ENCODE measurements at places on chromosomes 2 and 18.

DNA sequence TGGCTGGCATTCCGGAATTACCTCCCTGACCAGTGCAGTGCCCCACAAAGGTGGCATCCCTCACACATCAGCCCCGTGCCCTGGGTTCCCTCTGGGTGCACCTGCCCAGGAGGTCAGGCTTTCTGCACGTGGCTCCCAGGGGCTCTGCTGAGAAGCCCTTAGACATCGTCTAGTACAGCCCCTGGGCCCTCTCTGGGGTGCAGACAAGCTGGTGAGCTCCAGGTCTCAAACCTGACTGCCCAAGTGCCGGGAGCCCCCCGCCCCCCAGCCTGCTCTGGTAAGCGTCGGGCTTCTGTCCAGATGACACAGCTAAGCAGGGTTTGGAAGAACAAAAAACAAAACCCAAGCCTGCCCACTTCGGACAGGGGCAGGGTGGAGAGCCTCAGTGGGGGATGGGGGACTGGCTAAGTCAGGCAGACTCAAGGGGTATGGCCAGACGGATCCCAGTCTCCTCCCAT lies 20.2 kb downstream of the TWIST2 start:
- H3K4me1 ChIP-seq = peaks cover 6% of the 10 kb centered on the region
- H3K27me3 ChIP-seq = peaks cover 3% of the 10 kb centered on the region
- no peaks in the 10 kb centered on the region for H3K36me3 ChIP-seq
- no peak overlapping the region for H3K27ac ChIP-seq
- no peak overlapping the region for H3K4me3 ChIP-seq

- no peaks in the 10 kb centered on the region for H3K27me3 ChIP-seq
- H3K4me1 ChIP-seq = peaks cover 8% of the 10 kb centered on the region
- no peak overlapping the region for H3K4me3 ChIP-seq
- H3K27ac ChIP-seq = no peak overlapping the region
- DNase-seq = no peak
Measured at GRCh38 chr18:9380621-9381395, 46.2 kb downstream of the TWSG1 start.

- no peaks in the 10 kb centered on the region for H3K4me1 ChIP-seq
- no peaks in the 10 kb centered on the region for H3K36me3 ChIP-seq
- DNase-seq = no peak
- H3K27me3 ChIP-seq = no peaks in the 10 kb centered on the region
Measured at GRCh38 chr2:233346930-233347329, 7.4 kb upstream of the DGKD start.

DNA sequence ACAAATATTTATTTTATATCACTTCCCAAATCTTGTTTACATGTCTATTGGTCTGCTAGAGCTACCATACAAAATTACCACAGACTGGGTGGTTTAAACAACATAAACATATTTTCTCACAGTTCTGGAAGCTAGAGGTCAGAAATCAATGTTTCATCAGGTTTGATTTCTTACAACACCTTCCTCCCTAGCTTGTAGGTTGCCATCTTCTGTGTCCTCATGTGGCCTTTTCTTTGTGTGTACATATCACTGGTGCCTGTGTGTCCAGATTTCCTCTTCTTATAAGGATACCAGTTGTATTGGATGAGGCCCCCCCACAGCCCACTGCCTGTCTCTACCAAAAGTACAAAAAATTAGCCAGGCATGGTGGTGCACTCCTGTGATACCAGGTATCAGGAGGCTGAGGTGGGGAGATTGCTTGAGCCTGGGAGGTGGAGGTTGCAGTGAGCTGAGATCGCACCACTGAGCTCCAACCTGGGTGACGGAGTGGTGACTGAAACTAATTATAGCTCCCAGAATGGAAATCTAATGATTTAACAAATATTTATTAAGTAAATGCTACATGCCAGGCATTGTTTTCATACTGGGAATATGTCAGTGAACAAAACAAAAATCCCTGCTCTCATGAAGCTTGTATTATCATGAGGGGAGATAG lies 13.6 kb downstream of the EML4 start:
- H3K27me3 ChIP-seq = no peaks in the 10 kb centered on the region
- no peaks in the 10 kb centered on the region for H3K36me3 ChIP-seq
- H3K4me3 ChIP-seq = no peak overlapping the region
- no peak overlapping the region for H3K27ac ChIP-seq
- DNase-seq = no peak

DNA sequence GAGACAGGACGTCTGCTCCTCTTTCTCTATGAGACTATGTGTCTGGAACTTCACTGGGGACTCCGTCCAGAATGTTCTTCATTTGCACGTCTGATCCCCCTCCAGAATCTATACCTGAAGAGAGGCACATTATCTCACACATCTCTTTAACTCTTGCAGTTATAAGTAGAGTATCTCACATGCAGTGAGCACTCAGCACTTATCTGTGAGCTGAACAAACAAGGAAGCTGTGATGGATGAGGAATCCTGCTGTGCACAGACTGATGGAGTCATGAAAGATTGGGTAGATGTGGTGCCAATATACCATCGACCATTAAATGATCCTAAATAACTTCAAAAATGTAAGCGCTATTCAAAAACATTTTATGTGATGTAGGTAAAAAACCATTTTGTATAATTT lies 888.3 kb upstream of the CELF4 start:
- H3K4me1 ChIP-seq = no peaks in the 10 kb centered on the region
- H3K4me3 ChIP-seq = no peak overlapping the region
- H3K27me3 ChIP-seq = no peaks in the 10 kb centered on the region
- DNase-seq = no peak
- no peak overlapping the region for H3K27ac ChIP-seq
- H3K36me3 ChIP-seq = no peaks in the 10 kb centered on the region

- H3K4me3 ChIP-seq = no peak overlapping the region
- no peaks in the 10 kb centered on the region for H3K36me3 ChIP-seq
- peaks cover 18% of the 10 kb centered on the region for H3K4me1 ChIP-seq
- peak overlapping the region; percentile 29 for H3K27ac ChIP-seq
- no peaks in the 10 kb centered on the region for H3K27me3 ChIP-seq
- no peak for DNase-seq
Measured at GRCh38 chr2:234690569-234691213, 193.8 kb upstream of the ARL4C start.

DNA sequence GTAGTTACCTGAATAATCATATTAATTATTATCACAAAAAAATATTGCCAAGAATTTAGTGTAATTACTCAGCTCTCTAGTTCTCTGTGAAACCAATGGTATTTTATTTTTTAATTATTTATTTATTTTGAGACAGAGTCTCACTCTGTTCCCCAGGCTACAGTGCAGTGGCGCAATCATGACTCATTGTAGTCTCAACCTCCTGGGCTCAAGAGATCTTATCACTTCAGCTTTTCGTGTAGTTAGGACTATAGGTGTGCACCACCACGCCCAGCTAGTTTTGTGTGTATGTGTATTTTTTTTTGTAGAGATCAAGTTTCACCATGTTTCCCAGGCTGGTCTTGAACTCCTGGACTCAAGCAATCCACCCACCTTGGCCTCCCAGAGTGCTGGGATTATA lies 440.4 kb upstream of the CDH20 start:
- no peak overlapping the region for H3K4me3 ChIP-seq
- no peaks in the 10 kb centered on the region for H3K36me3 ChIP-seq
- no peak overlapping the region for H3K27ac ChIP-seq
- H3K27me3 ChIP-seq = no peaks in the 10 kb centered on the region
- DNase-seq = no peak

DNA sequence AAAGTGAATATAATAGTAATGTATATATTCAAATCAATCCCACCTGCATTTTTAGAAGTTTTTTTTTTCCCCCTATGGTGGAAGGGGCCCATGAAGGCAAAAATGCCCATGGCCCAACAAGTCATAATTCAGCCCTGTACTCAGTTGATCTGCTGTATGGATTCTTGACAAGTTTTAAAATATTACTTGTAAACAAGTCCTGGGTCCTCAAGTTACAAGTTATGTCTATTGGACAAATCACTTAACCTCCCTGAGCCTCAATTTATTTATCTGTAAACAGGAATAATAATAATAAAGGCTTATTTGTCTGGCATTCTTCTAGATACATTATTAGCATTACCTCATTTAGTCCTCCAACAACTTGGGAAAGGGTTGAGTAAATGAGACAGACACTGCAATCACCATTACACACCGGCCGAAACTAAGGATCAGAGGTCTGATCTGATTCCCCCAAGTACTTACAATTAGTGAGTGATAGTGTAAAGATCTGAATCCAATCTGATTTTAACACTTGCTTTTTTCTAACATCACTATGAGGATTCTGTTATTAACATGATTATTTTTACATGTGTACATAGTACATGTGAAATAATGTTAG lies 66.1 kb downstream of the PDE1A start:
- H3K4me1 ChIP-seq = peaks cover 18% of the 10 kb centered on the region
- H3K4me3 ChIP-seq = no peak overlapping the region
- no peaks in the 10 kb centered on the region for H3K27me3 ChIP-seq
- H3K27ac ChIP-seq = no peak overlapping the region
- H3K36me3 ChIP-seq = no peaks in the 10 kb centered on the region
- no peak for DNase-seq

GRCh38 chr18:48265328-48265727 lies 143.9 kb downstream of the ZBTB7C start:
- H3K36me3 ChIP-seq = no peaks in the 10 kb centered on the region
- H3K27ac ChIP-seq = no peak overlapping the region
- H3K4me1 ChIP-seq = no peaks in the 10 kb centered on the region
- no peak for DNase-seq
- no peaks in the 10 kb centered on the region for H3K27me3 ChIP-seq

DNA sequence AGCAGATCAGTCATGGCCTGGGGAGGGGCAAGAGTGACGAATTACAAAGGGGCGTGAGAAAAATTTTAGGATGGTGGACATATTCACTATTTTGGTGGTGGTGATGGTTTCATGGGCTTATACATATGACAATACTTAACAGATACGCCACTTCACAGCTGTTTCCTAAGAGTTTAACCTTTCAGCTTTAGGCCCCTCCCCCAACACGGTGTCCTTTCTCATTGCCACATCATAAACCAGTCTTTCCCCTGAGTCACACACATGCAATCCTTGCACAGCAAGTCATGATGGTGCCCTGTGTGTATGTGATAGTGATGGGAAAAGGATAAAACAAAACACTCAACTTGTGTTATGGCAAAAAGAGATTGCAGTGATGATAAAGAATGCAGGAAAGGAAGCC lies 47.6 kb upstream of the IL1R1 start:
- no peaks in the 10 kb centered on the region for H3K27me3 ChIP-seq
- no peaks in the 10 kb centered on the region for H3K36me3 ChIP-seq
- H3K27ac ChIP-seq = no peak overlapping the region
- peaks cover 6% of the 10 kb centered on the region for H3K4me1 ChIP-seq
- no peak overlapping the region for H3K4me3 ChIP-seq

DNA sequence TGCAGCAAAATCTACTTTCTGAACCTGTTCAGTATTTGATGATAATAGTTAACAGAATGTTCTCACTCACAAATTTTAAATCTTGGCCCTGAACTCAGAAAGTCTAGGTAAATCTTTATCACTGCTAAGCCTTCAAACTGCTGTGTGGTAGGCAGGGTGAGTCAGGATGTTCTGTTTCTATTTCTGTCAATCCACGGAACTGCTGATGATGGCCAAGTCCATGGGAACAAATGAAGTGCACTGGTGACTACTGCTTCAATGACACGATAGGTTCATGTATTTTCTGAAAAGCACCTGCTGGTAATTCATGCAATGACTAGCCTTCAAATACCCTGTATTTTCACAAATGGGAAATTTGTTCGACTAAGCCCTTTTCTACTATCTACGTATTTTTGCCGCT lies 14.2 kb downstream of the NIFK start:
- peaks cover 4% of the 10 kb centered on the region for H3K36me3 ChIP-seq
- no peak overlapping the region for H3K27ac ChIP-seq
- no peaks in the 10 kb centered on the region for H3K27me3 ChIP-seq
- H3K4me3 ChIP-seq = no peak overlapping the region

- DNase-seq = no peak
- no peak overlapping the region for H3K27ac ChIP-seq
- H3K27me3 ChIP-seq = no peaks in the 10 kb centered on the region
- no peak overlapping the region for H3K4me3 ChIP-seq
- H3K36me3 ChIP-seq = no peaks in the 10 kb centered on the region
Measured at GRCh38 chr2:8981876-8982275, 21.6 kb downstream of the MBOAT2 start.

GRCh38 chr2:237490009-237490711 lies 3.1 kb downstream of the MLPH start:
- H3K4me3 ChIP-seq = no peak overlapping the region
- H3K36me3 ChIP-seq = no peaks in the 10 kb centered on the region
- H3K27ac ChIP-seq = peak overlapping the region; percentile 73
- H3K4me1 ChIP-seq = peaks cover 48% of the 10 kb centered on the region
- H3K27me3 ChIP-seq = no peaks in the 10 kb centered on the region

GRCh38 chr2:201931951-201932350 lies 101.7 kb upstream of the FZD7 start:
- H3K36me3 ChIP-seq = no peaks in the 10 kb centered on the region
- H3K4me3 ChIP-seq = no peak overlapping the region
- no peaks in the 10 kb centered on the region for H3K27me3 ChIP-seq
- no peak overlapping the region for H3K27ac ChIP-seq
- no peak for DNase-seq
- H3K4me1 ChIP-seq = no peaks in the 10 kb centered on the region

GRCh38 chr2:176085120-176085788 lies 1.5 kb upstream of the EVX2 start:
- H3K4me3 ChIP-seq = no peak overlapping the region
- no peak for DNase-seq
- no peaks in the 10 kb centered on the region for H3K36me3 ChIP-seq
- no peak overlapping the region for H3K27ac ChIP-seq
- H3K27me3 ChIP-seq = peaks cover 88% of the 10 kb centered on the region
- peaks cover 34% of the 10 kb centered on the region for H3K4me1 ChIP-seq

GRCh38 chr2:94996305-94997100 lies 29.0 kb upstream of the MAL start:
- no peaks in the 10 kb centered on the region for H3K36me3 ChIP-seq
- H3K27ac ChIP-seq = no peak overlapping the region
- no peak for DNase-seq

DNA sequence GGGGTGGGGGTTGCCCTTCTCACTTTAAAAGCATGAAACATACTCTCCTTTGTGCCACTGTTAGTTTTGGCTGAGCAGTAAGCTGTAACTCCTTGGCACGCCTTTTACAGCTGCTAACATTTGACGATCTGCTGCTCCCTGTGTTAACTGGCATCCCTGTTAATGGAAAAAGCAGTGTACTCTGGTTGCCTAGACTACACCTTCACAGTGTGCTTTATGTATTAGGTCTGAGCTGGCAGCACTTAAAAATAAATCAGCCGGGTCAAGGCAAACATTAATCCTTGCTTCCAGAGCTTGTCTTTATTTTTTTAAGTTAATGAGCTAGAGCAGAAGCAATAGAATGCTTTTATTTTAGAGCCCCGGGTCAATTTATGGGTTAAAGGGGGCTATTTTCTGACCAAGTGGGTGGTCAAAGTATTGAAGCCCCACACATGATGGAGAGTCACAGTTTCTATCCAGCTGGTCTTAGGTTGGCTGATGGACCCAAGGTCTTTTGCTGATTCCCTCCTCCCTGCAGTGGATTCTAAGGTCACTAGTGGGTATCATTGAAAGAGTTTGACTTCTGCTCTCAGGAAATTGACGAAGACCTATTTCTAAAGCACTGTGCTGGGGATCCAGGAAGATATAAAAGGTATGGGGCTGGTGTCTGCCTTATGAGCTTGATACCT lies 54.5 kb downstream of the CFAP221 start:
- no peaks in the 10 kb centered on the region for H3K27me3 ChIP-seq
- H3K27ac ChIP-seq = peak overlapping the region; percentile 53
- peak; percentile 22 for DNase-seq

- H3K4me1 ChIP-seq = no peaks in the 10 kb centered on the region
- no peak overlapping the region for H3K27ac ChIP-seq
- H3K27me3 ChIP-seq = no peaks in the 10 kb centered on the region
- no peak for DNase-seq
- no peak overlapping the region for H3K4me3 ChIP-seq
- no peaks in the 10 kb centered on the region for H3K36me3 ChIP-seq
Measured at GRCh38 chr18:39272230-39272629, 1706.6 kb upstream of the CELF4 start.
